Stimulated activated CD8-positive, alpha-beta memory T cell treated with anti-CD3 and anti-CD28 coated beads, Interleukin-7, amount 100 ng/mL, for 4 hours (primary cell): ENCODE measurements at places on chromosomes 3 and 15.
A peak's percentile ranks its signal among the peaks of the same experiment; 100 is the strongest.

- no peak for DNase-seq
Observed at GRCh38 chr15:38176155-38176554, 76.5 kb upstream of the SPRED1 start.

- no peak for DNase-seq
Observed at GRCh38 chr3:140559546-140559945, 118.3 kb upstream of the TRIM42 start.

GRCh38 chr15:84761607-84762131 is 13.3 kb downstream of the ZNF592 start:
- DNase-seq: no peak

DNA sequence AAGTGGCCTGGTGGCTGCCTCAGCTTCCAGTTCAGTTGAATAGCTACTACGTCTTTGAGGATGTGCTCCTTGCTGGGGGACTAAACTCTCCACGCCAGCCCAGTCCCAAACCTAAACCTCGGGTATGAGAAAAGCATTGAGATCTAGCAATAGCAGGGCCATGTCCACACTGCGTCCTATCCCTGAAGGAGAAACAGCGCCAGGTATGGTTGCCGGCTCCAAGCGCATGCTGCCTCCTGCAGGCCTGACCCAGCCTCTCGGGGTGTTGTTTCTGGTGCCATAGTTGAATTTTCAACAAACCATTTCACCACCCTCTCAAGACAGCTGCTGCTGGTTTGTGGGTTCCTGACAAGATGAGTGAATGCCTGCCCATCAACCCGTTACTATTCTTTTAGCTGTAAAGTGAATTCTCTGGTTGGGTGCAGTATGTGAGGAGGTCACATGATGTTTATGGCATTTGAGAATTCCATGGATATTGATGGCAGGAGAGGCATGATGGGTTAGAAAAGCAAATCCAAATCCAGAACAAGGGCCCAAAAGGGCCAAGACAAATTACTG is 13.0 kb upstream of the SLC28A1 start:
- no peak for DNase-seq

DNA sequence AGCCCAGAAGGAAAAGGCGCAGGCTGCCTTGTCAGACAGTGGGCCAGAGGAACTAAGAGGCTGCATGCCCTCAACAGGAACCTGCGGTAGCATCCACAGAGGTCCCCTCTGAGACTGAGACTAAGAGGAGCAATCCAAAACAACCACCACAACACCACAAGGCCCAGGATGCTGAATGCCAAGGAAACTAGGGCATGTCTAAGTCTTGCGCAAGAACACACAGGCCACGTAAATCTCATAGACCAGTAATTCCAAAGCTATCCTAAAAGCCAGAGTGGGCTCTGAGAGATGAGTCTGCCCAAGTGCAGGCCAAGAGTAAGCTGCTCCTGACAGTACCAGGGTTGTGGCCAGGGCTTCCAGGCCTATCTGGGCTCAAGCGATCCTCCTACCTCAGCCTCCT is 12.9 kb downstream of the MON1A start:
- no peak for DNase-seq

GRCh38 chr3:146715170-146715569 is 110.0 kb upstream of the PLSCR5 start:
- DNase-seq: no peak

DNA sequence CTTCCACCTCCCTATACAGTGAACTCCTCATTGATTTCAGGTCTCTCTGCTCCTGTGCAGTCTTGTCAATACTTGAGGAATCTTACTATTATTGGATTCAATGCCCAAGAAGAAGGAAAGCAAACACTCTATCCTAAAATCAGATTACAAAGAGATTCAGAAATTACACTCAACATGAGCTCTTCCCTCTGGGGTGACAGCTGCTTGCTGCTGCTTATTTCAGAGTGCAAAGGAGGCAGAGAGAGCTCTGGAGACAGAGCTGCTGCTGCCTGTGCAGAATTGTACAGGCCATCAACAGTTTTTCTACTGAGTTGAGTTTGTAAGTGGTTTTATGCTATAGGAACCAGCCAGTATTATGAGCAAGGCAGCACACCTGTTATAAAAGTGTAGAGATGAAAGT is 7.1 kb downstream of the RYR3 start:
- DNase-seq: no peak

DNA sequence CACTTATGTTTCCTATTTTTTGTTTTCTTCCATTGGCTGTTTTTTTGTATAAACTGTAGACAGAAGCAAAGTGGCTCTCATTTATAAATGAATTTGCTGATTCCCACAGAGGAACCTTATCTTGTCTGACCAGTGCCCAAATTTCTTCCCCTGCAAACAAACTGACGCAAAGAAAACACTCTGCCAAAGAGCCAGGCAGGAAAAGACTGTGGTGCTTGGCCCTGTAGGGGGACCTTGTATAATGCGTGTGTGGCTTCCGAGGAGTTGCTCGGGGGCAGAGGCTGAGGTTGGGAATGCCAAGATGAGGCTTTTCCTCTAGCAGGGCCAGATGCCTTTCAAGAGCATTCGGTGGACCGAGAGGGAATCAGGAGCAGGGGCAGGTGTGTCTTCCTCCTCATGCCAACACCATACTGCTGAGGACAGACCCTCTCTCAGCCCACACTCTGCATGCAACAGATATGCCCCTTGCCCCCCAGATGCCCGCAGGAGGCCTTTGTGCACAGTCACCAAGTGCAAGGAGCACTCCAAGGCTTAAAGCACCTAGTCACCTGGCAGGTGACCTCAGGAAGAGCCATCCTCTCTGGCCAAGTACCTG is 104.3 kb upstream of the ABHD17C start:
- DNase-seq: no peak

DNA sequence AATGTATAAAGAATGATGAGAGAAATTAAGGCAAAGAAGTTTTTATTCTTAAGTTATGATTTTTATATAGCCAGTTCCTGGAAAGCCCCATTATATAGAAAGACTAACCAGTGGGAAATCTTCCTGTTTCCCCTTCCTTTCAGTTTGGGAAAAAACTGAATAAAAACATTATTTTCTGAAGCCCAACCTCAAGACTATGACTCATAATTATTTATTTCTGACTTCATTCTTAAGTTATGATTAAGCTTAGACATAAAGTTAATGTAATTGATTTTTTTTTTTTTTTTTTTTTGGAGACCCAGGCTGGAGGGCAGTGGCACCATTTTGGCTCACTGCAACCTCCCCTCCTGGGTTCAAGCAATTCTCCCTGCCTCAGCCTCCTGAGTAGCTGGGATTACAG is 55.8 kb downstream of the TRPC1 start:
- DNase-seq: no peak

DNA sequence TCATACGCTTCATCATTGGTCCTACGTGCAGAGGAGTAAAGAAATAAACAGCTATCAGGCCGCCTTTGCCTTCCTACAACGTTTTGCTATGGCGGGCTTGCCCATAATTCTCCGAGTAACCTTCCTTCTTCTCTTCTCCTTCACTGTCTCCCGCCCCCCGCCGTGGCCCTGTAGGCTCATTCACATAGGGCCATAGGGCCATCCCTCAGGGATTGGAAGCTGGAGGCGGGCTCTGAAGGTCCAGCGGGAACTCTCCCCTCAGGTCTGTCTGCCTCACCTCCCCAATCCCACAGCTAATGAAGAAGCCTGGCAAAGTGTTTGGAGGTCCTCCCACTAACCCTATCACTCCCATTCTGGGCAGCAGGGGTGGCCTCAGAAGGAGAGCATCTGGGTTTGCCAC is 43.6 kb downstream of the SEMA5B start:
- no peak for DNase-seq

GRCh38 chr3:147945968-147946519 is 536.9 kb downstream of the ZIC1 start:
- no peak for DNase-seq

DNA sequence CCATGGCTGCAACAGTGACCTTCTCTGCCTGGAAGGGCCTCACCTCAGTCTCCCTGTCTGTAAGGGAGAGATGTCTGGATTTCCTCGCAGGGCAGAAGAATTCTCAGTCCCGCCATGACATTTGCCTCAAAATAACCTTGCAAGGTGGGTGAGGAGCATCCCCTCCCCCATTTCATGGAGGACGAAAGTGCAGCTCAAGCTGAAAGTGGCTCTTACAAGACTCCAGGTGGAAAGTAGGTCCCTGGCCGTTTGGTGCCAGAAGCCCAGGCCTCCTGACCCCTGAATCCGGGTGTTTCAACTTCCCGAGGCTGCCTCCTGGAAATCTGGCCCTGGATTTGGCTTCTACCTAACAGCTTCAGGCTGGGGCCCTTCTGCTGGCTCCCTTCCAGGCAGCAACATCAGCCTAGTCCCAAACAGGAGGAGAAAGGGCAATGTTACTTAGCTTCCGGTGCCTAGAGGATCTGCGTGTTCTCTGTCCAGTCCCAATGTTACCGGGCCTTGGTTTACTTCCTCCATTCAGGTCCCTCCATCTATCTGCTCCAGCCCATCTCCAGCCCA is 769 bp upstream of the CSPG4 start:
- no peak for DNase-seq

- DNase-seq: no peak
Observed at GRCh38 chr3:183061391-183062172, 37.7 kb downstream of the MCCC1 start.

- DNase-seq: no peak
Observed at GRCh38 chr3:16801223-16801622, 83.5 kb upstream of the PLCL2 start.

- no peak for DNase-seq
Observed at GRCh38 chr3:104514776-104515175, 851.9 kb upstream of the ALCAM start.

- no peak for DNase-seq
Observed at GRCh38 chr3:30826531-30826942, 67.9 kb downstream of the GADL1 start.

- DNase-seq: no peak
Observed at GRCh38 chr15:88624156-88624970, 3.2 kb downstream of the AEN start.

DNA sequence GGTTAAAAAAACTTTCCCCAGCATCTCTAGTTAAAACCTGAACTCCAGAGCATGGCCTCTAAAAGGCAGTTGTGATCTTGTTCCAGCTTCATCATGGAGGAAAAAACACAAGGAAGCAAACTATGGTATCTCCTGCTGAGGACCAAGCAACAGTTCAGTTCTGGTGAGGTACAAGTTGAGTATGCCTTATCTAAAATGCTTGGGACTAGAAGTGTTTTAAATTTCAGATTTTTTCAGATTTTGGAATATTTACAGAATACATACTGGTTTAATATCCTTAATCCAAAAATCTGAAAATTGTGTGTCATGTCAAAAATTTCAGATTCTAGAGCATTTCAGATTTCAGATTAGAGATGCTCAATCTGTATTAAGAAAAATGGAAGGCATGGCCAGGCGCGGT is 9.7 kb downstream of the DBR1 start:
- DNase-seq: no peak

DNA sequence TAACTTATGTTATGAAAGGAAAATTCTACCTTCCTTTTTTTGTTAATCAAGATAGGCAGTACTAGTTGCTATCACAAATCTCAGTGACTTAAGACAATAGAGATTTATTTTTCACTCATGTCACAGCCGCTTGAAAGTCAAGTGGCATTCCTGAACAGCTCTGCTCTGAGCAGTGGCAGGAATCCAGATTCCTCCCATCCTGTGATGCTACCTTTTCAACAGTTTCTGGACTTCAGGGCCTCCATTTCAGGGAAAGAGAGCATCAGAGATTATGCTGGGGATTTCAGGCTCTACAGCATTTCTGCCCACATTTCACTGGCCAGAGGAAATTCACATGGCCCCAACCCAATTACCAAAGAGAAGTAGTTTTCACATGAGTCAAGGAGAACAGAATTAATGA is 83.4 kb downstream of the IL1RAP start:
- no peak for DNase-seq

DNA sequence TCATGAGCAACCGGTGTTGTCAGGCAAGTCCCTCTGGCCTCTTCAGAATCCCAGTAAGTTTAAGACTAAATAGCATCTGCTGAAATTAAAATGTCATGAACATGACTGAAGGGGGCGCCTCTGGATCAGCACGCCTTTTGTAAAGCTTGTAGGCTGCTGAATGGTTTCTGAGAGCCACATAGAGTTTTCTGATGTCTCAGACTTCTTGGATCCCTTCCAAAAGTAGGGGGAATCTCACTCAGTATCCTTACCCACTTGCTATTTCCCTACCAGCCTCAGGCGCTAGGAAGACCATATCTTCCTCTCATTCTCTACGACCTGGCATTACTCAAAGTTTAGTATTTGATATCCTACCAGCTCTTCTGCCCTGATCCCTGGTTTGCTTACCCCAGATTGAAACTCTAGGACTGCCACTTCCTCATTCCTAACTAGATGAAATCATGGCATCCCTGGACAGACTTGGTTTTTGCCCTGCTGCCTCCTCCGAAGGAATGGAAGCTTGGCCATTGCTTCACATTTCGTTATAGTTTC is 62.7 kb upstream of the CD47 start:
- DNase-seq: peak; percentile 24

- DNase-seq: no peak
Observed at GRCh38 chr15:61841466-61841865, 218.8 kb downstream of the VPS13C start.

GRCh38 chr3:9208605-9209152 is 40.8 kb downstream of the SRGAP3 start:
- no peak for DNase-seq

DNA sequence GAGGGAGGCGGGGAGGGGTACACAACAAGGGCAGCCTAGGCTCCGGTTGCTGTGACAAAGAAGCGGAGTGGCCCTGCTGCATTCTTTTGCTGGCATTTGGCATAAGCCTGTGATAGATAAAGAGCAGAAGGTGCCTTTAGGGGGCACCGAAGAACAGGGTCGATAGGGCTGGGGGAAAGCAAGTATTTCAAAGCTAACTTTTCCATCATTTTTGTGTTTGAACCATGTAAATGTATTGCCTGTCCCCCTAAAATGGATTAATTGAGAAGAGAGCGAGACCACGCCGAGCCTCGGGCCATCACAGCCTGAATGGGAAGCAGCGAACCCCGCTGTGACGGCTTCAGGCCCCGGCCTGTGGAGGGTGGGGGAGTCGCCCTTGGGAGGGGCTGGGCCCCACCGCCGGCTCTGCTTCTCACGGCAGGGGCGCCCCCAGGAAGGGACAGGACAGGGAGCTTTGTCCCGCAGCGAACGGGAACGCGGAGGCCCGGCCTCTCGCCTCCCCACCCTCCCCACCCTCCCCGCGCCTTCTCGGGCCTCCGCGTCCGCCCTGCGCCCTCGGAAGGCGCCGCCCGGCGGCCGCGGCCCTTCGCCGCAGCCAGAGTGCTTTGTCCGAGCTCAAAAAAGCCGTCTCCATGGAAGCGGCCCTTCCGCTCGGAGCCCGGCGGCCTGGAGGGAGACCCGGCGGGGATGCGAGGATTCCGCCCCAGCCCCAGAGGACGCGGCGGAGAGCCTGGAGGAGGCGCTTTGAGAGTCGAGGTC is 32.4 kb upstream of the ALDH1L1 start:
- DNase-seq: no peak

- no peak for DNase-seq
Observed at GRCh38 chr3:53974324-53974723, 82.7 kb upstream of the SELENOK start.
